ENCODE measurements at places on chromosomes 11 and 22.

GRCh38 chr11:612201-612960 lies 3.4 kb downstream of the IRF7 start:
- no peak for DNase-seq

GRCh38 chr11:113644605-113645004 lies 61.5 kb downstream of the TMPRSS5 start:
- DNase-seq = no peak

DNA sequence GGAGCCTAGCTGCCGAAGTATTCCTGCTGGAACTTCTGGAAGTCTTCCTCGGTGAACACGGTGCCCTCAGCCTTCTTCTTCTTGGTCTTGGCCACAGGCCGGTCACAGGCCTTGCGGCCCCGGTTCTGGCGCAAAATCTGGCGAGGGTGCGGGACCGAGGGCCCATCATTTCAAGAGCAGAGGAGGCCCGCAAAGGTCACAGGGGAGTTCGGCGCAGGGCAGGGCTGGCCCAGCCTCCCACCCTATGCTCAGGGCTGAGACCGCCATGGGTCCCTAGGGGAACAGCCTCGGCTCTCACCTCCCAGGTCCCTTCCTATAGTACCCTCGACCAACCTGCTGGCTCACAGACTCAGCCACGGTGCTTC lies 3.1 kb downstream of the RPS19BP1 start:
- no peak for DNase-seq

- no peak for DNase-seq
These were observed 52.7 kb downstream of the RTL6 start for GRCh38 chr22:44445307-44445680.

DNA sequence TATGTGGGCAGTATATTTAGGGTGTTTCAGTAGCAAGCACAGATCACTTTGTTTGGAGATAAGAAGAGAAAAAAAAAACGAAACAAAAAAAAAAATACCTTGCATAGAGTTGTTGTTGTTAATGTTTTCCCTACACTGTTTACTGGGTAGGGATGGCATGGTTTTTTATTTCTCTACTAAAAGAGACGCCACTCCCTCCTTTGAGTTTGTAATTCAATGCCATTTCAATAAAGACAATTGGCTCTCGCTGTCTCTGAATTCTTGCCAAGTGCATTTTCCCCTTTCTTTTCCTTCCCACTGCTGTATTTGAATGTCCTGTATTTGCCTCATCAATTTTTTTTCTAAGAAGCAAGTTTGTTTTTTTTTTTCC lies 213.9 kb upstream of the UBASH3B start:
- peak; percentile 12 for DNase-seq

DNA sequence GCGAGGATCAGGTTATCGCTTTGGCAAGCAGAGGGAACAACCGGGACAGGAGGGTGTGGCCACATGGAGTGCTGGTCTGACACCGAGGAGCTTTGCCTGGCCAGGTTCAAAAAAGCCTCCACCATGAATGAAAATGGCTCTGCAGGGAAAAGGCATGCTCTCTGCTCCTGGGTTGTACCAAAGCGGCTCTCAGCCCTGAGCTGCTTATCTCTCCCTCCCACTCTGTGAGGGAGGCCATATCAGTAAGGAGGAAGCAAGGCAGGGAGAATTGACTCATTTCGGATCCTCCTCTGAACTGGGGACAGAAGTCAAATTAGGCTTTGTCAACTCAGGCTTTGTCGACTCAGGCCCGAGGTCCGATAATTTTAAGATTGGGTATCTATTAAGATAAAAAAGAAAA lies 82.9 kb upstream of the CRTAM start:
- DNase-seq = no peak

DNA sequence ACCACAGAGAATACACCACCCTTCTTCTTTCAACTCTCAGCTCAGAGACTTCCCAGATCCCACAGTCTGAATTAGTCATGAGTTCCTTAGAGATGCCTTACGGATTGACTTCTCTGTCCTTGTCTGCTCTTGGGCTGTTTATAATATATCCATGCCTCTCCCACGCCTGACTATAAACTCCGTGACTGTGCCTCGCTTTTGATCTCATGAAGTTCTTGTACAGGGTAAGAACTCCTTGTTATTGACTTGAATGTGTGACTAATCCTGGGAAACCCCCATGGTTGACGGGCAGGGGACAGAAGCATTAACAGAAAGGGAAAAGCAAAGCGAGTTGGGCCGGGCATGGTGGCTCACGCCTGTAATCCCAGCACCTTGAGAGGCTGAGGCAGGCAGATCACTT lies 62.4 kb upstream of the POU2AF1 start:
- DNase-seq = no peak

GRCh38 chr22:19820880-19821522 lies 33.7 kb downstream of the GNB1L start:
- no peak for DNase-seq

- peak; percentile 61 for DNase-seq
These were observed 16.1 kb downstream of the MGAT3 start for GRCh38 chr22:39472570-39473556.

- no peak for DNase-seq
These were observed 18.2 kb downstream of the PATZ1 start for GRCh38 chr22:31327806-31328543.

DNA sequence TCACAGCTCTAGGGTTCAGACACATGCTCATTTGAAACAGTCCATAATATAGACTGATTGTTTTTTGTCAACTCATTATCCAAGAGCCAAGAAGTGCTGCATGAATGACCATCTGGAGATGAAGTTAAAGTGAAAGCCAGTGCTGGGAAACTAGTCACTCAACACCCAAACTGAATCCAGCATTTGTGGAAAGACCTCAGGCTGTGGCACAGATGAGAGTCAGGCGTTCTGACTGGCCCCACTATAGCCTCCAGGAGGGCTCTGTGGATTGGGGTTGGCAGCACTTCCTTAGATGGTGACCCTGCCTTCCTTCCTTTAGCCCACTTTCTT lies 2.1 kb downstream of the FEZ1 start:
- no peak for DNase-seq

DNA sequence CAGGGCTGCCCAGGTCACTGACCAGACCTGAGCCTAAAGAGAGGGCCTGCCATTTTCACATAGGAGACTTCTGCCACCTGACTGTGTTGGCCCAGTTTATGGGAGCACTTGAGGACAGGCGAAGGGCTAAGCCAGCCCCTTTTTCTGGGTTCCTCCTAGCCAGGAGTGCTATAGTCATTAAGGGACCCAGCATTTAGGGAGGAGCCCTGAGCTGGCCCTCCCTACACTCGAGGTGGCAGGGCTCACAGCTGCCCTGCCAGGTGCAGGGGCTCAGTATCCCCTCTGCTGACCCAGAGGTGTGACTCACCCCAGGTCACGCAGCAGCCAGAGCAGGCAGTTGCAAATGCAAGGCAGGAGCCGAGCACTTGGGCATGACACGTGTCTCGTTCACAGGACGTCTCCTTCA lies 86.3 kb upstream of the CRYBB3 start:
- no peak for DNase-seq

- DNase-seq = no peak
These were observed 91.4 kb upstream of the BIRC3 start for GRCh38 chr11:102225689-102226568.

- no peak for DNase-seq
These were observed 14.6 kb upstream of the ANO1 start for GRCh38 chr11:70063555-70063954.

- no peak for DNase-seq
These were observed at the start of gene TENM4 for GRCh38 chr11:79440571-79441460. Gene TENM4, minus strand, starts transcription at chr11:79441030. Its CDS starts 371,086 bp downstream, at chr11:79069944.

DNA sequence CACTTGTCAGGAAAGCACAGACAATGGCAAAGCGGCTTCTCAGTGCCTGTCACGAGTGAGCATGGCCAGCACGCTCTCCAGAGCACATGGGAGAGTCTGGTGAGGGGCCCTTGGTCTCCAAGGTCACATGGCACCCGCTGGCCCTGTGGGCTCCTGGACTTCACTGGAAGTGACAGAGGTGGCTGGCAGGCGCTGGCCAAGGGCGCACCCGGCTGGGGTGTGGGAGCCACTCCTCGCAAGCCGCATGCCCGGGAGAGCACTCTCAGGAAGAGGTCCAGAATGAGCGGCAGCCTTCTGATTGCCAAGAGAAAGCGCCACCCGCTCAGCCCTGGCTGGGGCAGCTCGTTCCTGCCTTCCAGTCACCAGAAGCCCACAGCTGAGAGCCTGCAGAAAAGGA lies 17.1 kb upstream of the MOB2 start:
- DNase-seq = no peak
